ENCODE measurements at places on chromosomes 12 and 14. TPM values are rescaled to one million over a fixed set of nuclear protein-coding genes. Genes with fewer than 3 reads are reported as not detected.

Gene FGF23
- not detected for total RNA-seq

Gene AMHR2
- total RNA-seq, result not detected

Gene SLC22A17
- total RNA-seq, result 30.0 TPM

Gene PMCH
- total RNA-seq, result not detected

Gene CLEC6A
- total RNA-seq, result 0.51 TPM

Gene MYBPC1
- not detected for total RNA-seq

Gene CRIP1
- total RNA-seq, result 517 TPM

Gene MUCL1
- not detected for total RNA-seq

Gene FSCB
- not detected for total RNA-seq

Gene SLC6A13
- total RNA-seq, result 1.5 TPM

Gene PTPRR
- total RNA-seq, result not detected

Gene UBE2N
- 77.4 TPM for total RNA-seq

Gene MLEC
- total RNA-seq, result 132 TPM

Gene GPR137C
- 0.34 TPM for total RNA-seq

Gene GPRC5D
- total RNA-seq, result not detected

Gene DENR
- 50.5 TPM for total RNA-seq

Gene PLEKHG7
- total RNA-seq, result not detected

Gene EPYC
- total RNA-seq, result not detected
